ENCODE measurements at places on chromosomes 6 and 20.

- DNase-seq = no peak
Measured at GRCh38 chr6:45886776-45887175, 128.9 kb downstream of the CLIC5 start.

DNA sequence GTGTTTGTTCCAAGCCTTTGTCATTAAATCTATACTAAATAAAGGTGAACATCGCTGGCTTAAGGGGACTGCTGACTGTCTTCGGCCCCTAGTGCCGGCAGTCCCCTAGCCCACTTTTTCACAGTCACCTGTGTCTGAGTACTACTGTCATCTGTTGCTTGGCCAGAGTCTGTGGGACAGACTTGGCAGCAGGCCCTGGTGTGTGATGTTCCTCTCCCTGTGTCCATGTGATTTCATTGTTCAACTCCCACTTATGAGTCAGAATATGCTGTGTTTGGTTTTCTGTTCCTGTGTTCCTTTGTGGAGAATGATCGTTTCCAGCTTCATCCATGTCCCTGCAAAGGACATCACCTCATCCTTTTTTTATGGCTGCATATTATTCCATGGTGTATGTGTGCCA lies 133.4 kb downstream of the HAO1 start:
- no peak for DNase-seq

DNA sequence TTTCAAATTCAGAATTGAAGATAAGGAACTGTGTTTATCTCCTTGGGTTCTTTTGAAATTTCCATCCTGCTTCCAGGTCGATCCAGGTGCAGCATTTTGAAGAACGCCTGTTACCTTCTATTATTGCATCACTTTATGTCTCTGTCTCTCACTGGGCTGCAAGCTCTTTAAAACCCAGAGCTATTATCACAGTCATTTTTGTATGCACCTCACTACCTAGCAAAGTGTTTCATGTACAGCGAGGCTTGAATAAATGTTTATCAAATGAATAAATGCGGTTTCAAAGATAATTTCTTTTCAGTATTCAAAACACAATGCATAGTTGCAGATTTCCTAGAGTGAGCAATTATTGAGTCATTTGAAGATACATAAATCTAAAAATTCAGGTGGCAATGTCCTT lies 34.2 kb downstream of the GFOD1 start:
- DNase-seq = no peak

DNA sequence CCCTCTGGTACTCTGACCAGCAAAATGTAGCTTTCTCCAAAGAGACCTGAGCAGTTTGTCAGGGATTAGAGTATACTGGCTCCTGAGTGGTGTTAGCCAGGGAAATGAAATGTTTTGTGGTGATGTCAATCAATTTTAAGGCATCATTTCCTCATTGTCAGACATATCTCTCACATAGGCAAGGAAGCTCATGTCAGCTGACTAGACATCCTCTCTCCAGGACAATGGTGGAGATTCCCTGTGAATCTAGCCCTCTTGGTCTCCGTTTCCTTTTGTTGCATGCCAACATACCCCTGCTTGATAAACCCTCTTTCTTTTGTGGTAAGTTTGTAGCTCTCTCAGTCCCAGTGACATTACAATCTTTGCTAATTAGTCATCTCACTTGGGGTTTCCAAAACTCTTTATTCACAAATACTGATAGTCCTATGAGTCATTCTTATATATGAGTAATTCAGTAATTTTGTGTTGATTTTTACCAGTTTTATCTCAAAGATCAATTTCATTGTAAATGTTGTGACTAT lies 135.6 kb upstream of the PTPRK start:
- peak; percentile 50 for DNase-seq

GRCh38 chr6:73637404-73637803 lies 16.4 kb downstream of the SLC17A5 start:
- DNase-seq = no peak

DNA sequence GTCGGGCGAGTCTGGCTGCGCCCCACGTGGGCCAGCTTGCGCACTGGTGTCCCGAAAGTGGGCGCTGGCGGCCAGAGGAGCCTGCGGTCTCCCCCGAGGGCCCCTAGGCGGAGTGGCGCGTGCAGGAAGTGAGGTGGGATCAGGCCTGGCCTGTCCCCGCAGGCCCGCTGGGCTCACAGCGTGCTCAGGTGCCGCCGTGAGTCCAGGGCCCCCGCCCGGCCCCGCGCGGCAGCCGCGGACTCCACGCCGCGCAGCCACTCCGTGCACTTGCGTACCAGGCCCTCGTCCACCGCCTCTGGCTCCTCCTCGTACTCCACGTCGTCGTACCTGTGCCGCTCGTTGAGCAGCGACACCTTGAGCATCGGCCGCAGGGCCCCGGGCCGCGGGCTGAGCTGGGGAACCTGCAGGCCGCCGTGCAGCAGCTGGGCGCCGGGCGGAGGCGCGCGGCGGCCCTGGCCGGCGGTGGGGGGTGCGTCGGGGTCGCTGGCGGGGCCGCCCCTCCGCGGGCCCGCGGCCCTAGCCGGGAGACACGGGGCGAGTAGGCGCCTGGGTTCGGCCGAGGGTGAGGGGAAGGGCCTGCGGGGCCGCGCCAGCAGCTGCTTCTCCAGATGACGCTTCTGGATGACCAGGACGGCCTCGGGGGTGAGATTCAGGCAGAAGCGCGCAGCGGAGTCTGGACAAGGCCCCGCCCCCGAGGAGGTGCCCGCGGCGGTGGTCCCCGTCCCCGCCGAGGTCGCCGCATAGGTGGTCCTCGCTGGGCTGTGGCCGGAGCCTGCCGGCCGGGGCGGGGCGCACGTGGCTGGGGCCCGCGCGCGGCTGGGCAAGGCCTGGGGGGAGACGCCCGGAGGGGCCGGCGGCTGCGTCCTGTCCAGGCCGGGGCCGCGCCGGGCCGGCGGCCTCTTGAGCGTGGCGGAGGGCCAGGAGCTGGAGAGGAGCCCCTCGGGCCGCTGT lies 835 bp downstream of the PRR18 start:
- DNase-seq = peak; percentile 21

GRCh38 chr6:10692965-10693538 lies 1.4 kb downstream of the C6orf52 start:
- DNase-seq = no peak

GRCh38 chr6:6816716-6817115 lies 228.2 kb downstream of the LY86 start:
- DNase-seq = no peak

DNA sequence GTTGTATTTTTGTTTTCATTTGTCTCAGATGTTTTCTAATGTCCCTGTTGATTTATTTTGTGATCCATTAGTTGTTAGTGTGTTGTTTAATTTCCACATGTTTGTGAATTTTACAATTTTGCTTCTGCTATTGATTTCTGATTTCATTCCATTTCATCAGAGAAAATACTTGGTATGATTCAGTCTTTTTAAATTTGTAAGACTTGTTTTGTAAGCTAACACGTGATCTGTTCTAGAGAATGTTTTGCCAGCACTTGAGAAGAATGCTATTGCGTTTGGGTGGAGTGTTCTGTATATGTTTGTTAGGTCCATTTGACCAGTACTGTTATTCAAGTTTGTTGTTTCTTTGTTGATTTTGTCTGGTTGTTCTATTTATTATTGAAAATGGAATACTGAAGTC lies 53.9 kb downstream of the KIZ start:
- no peak for DNase-seq

DNA sequence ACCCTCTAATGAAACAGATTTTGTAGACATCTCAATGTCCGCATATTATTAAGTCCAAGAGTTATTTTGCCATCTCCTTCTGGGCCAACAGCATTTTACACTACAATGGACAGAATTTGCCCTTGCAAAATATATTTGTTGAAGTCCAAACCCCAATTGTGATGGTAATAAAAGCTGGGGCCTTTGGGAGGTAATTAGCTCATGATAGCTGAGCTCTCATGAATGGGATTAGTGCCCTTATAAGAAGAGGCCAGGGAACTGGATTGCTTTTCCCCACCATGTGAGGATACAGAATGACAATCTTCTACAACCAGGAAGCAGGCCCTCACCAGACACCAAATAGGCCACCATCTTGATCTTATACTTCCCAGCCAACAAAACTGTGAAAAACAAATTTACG lies 44.9 kb upstream of the MTRF1L start:
- DNase-seq = no peak

DNA sequence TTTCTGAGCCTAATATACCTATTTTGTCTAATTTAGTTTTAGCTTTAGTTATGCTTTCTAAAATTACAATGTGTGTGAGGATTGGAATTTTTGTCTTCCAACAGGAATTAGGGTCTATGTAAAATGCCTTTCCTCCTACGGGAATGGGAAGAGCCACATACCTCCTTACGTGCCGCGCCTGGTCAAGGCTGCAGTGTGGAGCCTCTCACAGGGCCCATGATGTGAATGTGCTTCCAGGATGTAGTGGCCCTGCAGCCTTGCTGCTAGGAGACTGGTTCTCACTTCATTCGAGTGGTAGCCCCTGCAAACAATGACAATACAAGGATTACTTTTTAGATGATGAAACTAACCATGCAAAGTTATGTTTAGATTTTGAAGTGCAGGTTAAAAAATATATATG lies 110.2 kb downstream of the SOBP start:
- no peak for DNase-seq

DNA sequence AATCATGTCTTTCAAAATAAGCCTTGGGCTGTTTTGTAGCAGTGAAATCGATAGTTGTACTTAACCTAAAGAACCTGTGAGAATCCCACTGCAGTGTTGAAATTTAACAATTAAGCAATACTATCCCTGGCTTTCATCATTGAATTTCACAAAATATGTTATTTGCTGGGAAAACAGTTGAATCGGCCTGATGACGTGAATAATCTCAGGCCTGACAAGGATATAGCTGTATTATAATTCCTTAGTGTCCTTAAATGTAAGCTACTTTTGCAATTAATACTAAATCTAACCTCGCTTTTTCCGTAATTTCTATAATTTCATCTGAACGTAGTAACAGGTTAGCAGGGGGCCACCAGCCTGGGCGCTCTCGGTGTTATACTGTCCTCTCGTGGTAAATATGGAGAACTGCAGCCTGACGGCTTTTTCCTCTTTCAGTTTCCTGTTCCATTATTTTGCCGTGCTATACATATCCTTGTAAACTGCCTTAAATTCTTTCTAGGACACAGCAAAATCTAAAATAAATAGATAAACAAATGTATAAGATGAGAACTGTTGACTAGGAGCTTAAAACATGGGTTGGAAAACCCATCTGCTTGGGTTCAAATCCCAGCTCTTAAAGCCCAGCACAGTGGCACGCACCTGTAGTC lies 24.0 kb downstream of the MTFR2 start:
- peak; percentile 66 for DNase-seq

GRCh38 chr6:107879941-107880340 lies 55.8 kb upstream of the SCML4 start:
- no peak for DNase-seq

- DNase-seq = no peak
Measured at GRCh38 chr6:14759976-14760672, 485.7 kb upstream of the JARID2 start.

DNA sequence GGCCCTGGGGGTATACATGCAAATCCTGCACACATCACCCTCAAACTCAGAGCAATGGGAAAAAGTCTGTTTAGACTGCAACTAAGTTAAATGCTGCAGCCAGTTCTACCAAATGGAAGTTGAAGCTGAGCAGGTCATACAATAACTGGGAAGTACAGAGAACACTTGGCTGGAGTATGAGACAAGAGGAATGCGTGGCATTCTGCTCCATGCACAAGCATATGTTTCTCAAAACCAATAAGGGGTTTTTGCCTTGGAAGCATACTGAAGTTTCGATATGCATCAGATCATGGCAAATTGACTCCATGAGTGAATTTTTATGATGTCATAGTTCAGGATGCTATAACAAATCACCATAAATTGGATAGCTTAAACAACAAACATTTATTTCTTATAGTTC lies 193.8 kb downstream of the COL12A1 start:
- DNase-seq = no peak

- DNase-seq = no peak
Measured at GRCh38 chr20:50691573-50692551, 520 bp upstream of the RIPOR3 start.

DNA sequence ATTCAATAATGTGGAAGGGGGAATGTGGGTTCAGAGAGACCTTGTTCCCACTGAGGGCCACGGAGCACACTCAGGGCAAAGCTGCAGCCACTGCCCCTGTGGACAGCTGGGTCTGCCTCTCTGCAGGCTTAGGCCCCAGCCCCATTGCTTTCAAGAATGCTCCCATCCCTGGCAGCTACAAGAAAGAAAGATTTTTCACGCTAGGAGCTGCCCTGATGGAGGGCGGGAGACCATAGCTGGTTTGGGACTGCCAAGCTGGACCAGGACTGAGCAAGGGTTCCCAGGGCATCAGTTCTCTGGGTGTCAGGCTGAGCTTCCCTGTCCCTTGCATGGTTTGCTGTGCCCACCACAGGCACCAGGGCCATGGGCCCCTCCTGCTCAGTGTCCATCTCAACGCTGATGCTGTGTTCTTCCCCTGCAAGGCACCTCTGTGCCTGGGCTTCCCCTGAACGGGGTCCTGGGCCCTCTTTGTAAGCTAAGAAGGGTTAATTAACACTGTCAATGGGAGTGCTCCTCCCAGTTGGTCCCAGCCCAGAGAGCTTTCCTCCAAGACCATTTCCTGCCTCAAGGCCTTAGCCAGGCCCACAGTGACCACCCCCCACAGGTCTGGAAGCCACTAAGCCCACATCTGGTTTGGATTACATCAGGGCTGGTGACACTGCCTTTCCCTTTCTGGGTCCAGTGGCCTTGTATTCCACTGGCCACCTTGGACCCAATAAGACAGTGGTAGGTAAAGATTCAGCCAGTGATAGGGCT lies 8.4 kb downstream of the FOXS1 start:
- DNase-seq = no peak

GRCh38 chr6:74731931-74732330 lies 473.9 kb downstream of the COL12A1 start:
- DNase-seq = no peak

DNA sequence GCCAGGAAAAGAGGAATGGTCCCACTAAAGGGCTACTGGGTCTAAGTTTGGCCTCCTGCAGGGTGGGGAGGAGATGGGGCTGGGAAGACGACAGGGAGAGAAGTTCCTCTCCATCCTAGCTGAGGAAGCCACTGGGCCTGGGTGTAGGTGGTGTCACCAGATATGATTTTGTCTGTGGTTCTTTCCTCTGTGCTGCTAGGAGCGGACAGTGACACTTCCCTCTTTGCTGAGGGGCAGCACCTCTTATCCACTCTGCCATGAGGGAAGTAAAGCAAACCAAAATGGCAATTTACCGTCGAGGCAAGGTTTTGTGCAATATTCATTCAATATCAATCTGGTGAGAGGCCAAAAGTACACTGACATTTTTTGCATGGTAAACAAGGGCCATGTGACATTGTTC lies 33.0 kb upstream of the NR2E1 start:
- no peak for DNase-seq

- DNase-seq = no peak
Measured at GRCh38 chr20:38193586-38194105, 28.6 kb upstream of the TGM2 start.

- no peak for DNase-seq
Measured at GRCh38 chr6:5053864-5054244, 31.3 kb upstream of the PPP1R3G start.
